ENCODE measurements at places on chromosomes 12 and 14.

GRCh38 chr12:86226481-86226880 lies 29.7 kb downstream of the MGAT4C start:
- no peak for DNase-seq

- no peak for DNase-seq
These were observed 35.9 kb upstream of the WSCD2 start for GRCh38 chr12:108093209-108093608.

DNA sequence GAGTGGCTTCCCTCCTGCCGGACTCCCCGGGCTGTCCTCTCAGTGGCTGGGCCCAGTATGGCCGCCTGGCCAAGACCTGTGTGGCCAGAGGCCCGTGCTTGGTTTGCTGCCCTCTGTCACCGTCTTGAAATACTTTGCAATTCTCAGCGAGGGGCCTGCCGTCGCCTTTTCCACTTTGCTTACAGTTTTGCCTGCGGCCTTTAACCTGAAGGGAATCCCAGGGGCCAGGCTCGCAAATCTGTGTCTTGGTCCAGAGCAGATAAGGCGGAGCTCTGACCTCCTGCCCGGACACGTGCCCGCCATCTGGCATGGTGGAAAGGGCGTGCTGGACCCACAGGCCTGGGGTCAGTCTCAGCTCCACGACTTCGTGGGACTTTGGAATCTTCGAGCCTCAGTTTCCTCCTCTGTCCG lies 10.9 kb upstream of the AMN start:
- no peak for DNase-seq

- DNase-seq, result no peak
These were observed 71.5 kb upstream of the ARHGAP5 start for GRCh38 chr14:32005628-32006027.

DNA sequence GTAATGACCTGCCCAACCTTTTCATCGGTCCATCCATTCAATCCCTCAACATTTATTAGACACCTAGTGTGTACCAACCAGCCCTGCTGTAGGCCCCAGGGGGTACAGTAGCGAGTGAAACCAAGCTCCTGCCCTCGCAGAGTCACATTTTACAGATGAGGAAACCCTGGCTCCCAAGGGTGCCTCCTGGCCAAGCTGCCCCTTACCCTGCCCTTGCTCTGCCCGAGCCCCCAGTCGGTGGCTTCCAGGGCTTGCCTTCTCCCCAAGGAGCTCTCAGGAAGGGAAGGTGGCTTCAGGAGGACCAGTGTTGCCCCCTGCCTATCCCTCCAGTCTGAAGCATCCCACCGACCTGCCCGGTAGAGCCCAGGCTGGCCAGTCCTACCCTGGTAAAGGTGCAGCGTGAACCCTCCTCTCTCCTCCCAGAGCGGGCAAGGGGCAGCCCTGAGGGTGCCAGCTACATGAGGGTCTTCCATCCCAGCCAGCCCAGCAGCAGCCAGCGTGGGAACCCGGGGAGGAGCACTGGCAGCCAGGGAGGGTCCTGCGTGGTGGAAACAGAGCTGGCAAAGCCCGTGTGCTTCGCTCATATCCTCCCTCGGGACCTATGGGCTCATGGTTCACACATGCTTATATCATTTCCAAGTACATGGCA lies 670 bp upstream of the BEGAIN start:
- no peak for DNase-seq

GRCh38 chr12:28939427-28939826 lies 209.7 kb upstream of the FAR2 start:
- DNase-seq, result no peak

GRCh38 chr12:128754275-128754674 lies 69.5 kb downstream of the SLC15A4 start:
- DNase-seq, result no peak

GRCh38 chr12:65593239-65593701 lies 231.0 kb upstream of the HMGA2 start:
- DNase-seq, result no peak

DNA sequence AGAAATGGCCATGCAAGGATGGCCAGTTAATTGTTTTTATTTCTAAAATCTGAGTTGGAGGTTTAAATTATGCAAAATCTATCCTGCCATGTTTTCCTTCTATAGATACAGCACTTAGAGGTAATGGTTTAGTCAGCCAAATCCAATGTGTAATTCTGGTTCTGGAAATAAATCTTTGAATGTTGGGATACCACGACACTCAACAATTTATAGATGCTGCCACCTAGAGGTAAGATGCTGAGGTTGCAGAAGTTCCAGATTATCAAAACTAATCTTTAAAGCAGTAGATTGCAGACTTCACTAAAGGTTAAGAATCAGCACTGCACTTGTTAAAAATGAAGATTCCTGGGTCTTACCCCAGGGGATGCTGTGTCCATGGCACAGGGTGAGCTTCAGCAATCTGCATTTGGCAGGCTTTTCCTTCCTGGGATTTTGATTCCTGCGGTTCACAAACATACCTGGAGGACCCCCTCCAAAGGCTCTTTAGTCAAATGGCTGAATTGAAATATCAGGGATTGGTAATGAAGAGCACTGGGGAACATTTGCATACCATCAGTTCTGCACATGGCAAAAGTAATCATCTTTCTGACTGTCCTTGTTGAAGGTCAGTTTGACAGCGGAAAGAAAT lies 53.4 kb upstream of the ANO4 start:
- DNase-seq, result peak; percentile 24

GRCh38 chr12:110224379-110225304 lies 56.4 kb upstream of the ATP2A2 start:
- no peak for DNase-seq

DNA sequence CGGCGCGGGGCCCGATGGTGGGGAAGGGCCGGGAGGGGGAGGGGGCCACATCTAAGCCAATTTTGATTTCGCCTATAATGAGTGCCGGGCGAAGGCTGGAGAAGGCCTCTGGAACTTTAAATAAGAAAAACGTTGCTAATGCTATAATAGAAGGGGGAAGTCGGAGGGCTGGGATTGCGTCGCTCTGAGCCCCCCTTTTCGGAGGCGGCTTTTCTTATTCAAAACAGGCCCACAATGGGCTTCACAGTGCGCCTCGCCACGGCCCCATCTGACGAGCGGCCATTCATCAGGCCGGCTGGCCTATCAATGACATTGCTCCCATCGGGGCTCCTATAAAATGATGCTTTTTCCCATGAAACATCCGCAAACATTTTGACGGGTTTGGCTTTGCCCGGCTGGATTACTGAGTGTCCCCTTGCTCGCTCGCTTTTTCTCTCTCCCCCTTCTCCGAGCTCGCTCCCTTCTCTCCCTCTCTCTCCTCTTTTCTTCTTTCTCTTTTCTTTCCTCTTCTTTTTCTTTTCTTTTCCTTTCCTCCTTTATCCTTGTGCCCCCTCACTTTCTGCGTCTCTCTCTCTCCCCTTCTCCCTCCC lies at the start of gene RFX4:
Gene RFX4 (plus strand): TSS at position 364 of the 590 bp plus-strand sequence. CDS start 317 bp downstream, outside the sequence.
- DNase-seq, result no peak

DNA sequence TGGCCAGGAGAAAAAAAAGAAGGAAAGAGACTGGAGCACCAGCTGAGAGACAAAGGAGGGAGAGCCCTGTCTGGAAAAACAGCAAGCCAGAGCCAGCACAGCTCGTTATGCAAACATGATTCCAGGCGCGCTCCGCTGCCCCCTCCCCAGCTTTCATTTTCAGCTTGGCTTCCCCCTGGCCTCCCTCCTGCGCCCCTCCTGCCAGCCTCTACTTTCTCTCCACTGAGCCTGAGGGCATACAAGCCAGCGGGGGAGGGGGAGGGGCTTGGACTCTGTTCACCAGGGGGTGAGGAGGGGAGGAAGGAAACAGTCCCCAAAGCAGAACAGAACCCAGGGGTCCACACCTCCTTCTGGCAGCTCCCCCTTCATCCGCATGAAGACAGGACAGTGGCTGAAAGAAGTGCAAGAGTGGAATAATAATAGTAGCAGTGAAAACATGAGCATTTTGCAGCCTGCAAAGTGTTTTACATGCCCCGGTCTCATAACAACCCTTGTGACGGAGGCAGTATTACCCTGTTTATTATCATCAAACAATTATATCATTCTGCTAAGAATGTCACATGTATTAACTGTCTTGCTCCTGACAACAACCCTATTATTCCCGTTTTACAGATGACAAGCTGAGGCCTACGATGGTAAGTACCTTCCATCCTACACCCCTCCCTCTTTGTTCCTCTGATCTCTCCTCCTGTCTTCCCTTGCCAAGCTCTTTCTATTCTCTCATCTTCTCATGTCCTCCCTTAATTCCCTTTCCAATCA lies 24.2 kb downstream of the SMUG1 start:
- DNase-seq, result no peak

DNA sequence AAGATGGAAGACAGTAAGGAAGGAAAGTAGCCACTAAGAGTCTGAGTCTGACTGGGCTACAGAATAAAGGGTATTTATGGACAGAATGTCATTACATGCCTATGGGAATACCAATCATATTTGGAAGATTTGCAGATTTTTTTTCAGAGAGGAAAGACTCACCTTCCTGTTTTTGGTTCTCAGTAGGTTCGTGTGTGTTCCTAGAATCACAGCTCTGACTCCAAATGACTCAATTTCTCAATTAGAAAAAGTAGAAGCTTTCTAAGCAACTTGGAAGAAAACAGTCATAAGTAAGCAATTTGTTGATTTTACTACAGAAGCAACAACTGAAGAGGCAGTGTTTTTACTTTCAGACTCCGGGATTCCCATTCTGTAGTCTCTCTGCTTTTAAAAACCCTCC lies 15.4 kb upstream of the PAPLN start:
- no peak for DNase-seq

DNA sequence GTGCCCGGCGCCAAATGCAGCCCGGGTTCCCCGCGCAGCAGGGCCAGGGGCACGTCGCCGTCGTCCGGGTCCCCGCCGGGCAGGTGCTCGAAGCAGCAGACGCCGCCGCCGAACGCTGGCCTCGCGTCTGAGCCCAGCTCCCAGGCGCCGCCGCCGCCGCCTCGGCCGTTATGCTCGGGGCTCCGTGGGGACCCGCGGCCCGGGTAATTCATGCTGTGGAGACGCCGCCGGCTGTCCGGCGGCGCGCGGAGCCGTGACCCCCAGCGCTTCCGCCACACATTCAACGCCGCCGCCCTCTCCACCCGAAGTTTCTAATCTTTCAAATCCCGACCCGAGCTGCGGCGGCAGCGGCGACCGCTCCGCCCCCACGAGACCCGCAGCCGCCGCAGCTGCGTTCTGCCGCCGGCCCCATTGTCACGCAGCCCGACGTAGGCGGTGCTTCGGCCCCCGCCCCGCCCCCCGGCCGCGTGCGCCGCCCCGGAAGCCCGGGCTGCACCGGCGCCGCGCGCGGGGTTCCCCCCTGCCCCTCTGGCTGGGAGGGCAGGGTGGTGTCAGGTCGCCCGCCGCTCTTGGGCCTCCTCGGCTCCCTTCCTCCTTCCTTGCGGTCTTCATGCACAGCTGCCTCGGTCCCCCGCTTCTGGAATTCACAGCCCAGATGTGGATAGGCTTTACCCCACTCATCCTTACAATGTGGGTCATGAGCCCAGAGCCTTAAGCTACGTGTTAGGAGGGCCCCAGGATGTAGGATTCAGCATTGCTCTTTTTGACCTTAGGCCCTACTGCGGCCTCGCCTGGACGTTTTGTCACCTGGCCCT lies at the start of gene DDHD1:
Gene DDHD1 (minus strand): TSS at position 437 of the 815 bp plus-strand sequence. CDS start 225 bp downstream, at position 212.
- DNase-seq, result peak; percentile 84

GRCh38 chr12:67986632-67987031 lies 2.6 kb upstream of the IFNG-AS1 start:
- DNase-seq, result no peak

- DNase-seq, result no peak
These were observed 96.8 kb upstream of the FRMD6 start for GRCh38 chr14:51554953-51555352.

- DNase-seq, result no peak
These were observed 71.3 kb downstream of the PDE3A start for GRCh38 chr12:20439626-20440025.

DNA sequence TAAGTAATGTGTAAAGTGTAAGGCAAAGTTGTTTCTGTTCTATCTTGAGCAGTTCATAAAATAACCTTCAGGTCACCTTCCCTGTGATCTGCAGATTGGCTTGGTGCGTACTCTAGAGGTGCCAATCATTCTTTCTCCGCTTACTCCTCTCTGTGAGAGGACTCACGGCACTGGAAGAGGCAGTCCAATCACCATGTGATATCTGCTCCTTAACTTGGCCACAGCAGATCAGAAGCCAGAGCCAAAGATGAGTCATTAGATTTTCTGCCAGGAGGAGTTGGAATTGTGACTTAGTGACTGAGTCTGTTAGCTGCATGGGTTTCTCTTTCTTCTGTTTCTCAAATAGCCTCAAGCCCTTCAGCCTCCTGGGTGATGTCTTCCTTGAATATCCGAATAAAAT lies 165.5 kb downstream of the SLC41A2 start:
- DNase-seq, result no peak

GRCh38 chr14:29220072-29220471 lies 453.5 kb downstream of the FOXG1 start:
- DNase-seq, result no peak

- no peak for DNase-seq
These were observed 41.1 kb downstream of the YAF2 start for GRCh38 chr12:42196723-42197603.

GRCh38 chr14:23915559-23915958 lies 38.0 kb upstream of the DHRS4 start:
- no peak for DNase-seq

DNA sequence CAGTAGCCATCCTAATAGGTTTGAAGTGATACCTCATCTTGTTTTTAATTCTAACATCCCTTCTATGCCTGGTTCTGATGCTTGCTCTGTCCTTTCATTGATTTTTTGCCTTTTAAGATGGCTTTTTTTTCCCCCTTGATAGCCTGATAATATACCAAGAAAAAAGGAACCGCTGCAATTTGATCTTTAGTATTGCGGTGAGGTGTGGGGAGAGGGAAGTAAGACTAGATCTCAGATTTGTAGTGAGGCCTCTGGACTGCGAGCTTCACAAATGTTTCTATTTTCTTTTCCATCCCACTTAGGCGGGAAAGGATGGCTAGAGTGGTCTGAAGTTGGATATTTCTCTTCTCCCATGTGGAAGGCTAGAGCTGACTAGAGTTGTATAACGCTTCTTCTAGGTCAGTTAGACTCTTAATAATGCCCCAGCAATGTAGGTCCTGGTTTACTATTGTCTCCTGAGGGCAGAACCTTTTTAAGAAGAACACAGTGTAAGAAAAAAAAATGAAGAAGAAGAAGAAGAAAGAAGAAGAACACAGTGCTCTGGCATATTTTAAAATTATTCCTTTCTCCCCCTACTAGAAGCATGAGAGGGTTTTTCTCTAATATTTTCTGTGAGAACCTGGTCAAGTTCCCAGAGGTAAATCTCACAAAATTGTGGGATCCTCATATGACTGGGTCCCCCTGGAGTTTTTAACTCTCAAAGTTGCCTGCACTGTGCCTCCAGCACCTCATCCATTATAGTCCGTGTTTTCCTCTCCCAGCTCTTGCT lies 11.9 kb upstream of the KLRB1 start:
- no peak for DNase-seq

Data from CD4-positive, alpha-beta T cell treated with Interleukin-2 at 100 ng/mL for 4 hours (primary cell).